ENCODE measurements at places on chromosomes 6 and 20.

DNA sequence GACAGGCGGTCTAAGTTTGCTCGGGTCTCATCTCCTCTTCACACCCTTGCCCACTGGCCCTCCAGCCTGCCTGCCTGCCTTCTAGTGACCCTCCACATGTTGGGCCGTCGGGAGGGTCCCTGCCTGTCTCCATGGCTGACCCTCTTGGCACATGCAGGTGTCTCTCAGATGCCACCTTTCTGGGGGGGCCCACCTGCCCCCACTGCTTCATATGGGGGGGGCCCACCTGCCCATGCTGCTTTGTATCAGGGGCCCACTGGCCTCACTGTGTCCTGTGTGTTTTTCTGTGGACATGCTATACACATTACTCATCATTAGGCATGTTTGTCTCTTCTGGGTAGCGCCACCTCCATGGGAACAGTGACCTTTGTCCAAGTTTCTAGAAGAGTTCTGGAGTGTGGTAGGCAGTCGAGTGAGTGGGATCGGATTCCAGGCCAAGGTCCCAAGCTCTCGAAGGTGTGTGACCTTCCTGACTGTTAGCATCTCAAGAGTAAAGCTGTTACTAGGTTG lies 40.4 kb upstream of the KIF25 start:
- DNase-seq = no peak

DNA sequence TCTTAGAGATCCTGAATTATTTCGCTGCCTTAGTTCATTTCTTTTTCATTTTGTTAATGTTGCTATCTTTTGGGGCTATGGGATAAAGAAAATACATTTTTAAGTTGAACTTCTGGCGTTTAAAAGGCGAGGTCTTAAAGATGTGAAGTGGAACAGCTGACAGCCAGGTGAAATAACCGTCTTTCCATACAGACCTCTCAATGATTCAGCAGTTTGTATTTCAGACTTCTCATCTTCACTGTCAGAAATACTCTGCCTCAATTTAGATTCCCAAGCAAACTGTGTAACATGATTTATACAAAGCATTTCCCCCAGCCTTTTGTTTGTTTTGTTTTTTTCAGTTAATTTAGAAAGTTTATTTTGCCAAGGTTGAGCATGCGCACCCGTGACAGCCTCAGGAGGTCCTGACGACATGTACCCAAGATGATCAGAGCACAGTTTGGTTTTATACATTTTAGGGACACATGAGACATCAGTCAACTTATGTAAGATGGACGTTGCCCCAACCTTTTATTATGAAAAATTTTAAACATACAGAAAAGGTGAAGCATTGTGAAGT lies 40.0 kb downstream of the SLC9A8 start:
- DNase-seq = no peak

- no peak for DNase-seq
Measured at GRCh38 chr6:16688984-16689636, 72.2 kb downstream of the ATXN1 start.

DNA sequence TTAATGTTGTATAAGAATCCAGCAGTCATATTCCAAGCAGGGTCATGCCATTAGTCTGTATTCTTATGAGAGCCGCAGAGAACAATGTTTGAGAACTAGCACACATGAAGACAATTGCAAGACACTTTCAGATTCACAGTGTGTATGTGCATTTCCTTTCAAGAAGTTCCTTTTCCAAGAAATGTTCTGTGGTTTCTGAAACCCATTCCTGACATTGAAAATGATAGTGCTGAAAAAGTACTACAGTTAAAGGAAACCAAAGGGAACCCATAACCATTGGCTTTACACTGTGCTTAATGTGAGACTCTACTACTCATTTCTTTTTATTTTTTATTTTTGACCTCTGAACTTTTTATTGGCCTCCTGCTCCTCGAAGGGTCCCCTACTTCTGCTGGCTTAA lies 4.2 kb upstream of the CALHM6 start:
- DNase-seq = no peak

- DNase-seq = no peak
Measured at GRCh38 chr20:12466915-12467314, 541.9 kb upstream of the SPTLC3 start.

DNA sequence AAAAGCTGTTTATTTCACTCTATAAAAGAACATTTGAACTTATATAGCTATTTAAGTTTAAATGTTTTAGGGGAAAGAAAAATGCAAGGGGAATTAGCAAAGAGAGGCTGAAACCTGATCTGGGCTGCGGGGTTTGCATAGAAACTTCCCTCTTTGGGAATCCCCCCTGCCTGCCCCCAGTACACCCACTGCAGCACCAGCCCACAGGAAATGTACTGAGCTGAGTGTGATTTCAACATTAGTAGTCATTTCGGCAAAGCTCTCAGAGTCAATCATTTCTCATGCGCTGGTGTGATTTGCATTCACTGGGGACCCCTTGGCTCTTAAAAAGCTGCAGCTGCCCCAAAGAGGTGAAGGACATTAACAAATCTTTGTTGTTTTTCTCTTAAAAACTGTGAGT lies 859.4 kb downstream of the MAFB start:
- no peak for DNase-seq

DNA sequence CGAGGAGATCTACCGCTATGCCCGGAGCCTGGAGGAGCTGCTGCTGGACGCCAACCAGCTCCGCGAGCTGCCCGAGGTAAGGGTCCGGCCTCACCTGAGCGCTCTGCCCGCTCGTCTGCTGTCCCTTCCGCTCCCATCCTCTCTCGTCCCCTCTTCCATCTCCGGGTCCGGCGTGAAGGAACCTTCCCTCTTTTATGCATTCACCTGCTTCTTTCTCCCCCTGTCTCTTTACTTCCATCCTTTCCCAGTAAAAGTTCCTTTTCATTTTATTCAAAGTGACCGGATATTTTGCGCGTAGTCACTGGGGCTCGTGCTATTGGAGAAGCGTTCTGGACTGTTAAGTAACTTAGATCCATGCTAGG lies 516 bp downstream of the LRRC1 start:
- DNase-seq = no peak

- peak; percentile 95 for DNase-seq
Measured at GRCh38 chr6:106979435-106979884, 4.9 kb upstream of the CD24 start.

GRCh38 chr6:113997116-113997515 lies 26.2 kb upstream of the HDAC2 start:
- DNase-seq = peak; percentile 34

DNA sequence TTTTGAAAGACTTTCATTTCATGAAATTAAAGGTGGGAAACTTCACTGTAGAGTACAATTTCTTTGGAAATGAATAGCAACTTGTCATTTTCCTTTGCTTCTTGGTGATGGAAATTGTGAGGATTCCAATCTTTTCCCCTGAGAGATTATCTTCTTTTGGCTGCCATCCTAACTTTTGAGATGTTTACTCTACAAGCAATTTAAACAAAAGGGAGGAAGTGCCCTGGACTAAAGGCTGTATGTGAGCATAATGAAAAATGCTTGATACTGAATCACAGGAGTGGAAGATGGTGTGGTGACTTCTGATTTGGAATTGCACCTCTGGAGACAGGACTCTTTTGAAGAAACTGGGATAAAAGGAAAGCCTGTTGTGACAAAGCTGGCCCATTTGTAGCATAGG lies 43.1 kb upstream of the JAG1 start:
- DNase-seq = peak; percentile 31

GRCh38 chr20:62138204-62138543 lies 5.0 kb downstream of the PSMA7 start:
- DNase-seq = no peak

DNA sequence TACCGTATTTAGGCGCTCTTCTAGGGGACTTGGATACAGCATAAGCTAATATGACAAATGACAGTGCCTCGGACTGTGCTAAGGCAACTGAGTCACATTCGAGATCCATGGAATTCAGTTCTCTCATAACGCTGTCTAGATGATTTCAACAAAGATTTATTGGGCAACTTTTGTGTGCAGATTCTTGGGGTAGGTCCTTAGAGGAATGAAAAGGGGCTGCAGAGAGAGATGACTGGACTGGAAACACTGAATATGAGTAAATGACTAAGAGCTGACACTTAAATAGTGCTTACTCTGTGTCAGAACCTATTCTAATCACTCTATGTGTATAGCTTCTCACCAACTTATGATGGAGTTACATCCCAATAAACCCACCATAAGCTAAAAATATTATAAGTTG lies 36.4 kb upstream of the MARCKS start:
- DNase-seq = no peak

GRCh38 chr6:117605169-117605826 lies 3.0 kb upstream of the GOPC start:
- DNase-seq = peak; percentile 76

DNA sequence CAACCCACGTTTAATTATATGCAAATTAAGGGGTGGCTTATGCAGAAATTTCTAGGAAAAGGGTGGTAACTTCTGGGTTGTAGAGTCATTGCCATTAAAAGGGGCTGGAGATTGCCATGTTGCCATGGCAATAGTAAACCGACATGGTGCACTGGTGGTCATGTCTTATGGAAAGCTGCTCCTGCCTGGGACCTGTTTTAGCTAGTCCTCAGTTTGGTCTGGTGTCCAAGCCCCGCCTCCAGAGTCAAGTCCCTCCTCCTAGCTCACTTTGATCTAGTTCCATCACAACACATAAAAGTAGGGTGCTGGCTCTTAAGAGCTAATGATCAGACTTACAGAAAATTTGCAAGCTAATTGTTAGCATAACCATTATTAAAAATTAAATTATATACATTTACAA lies 5.3 kb downstream of the SLC22A2 start:
- DNase-seq = no peak
